ENCODE measurements at places on chromosomes 3 and 15.

DNA sequence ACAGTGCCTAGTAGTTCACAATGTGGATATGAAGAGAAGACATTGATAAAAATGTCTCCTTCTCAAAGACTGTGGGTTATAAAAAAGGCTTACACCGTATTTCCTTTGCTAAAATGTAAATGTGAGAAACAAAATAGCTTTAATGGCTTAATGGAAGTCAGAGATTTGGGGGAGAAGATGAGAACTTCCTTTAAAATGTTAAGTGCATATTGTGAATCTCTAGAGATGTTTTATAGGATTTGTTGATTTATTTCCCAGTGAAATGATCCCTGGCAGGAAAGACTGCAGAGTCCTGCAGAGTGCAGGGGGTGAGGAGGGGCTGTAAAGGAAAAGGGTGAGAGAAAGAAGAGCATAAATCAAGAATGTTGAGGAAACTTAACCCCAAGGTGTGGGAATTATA, 305.1 kb downstream of the GAP43 start:
- H3K27ac ChIP-seq, result no peak overlapping the region
- no peaks in the 10 kb centered on the region for H3K4me1 ChIP-seq
- DNase-seq, result no peak
- H3K4me3 ChIP-seq, result no peak overlapping the region
- H3K36me3 ChIP-seq, result no peaks in the 10 kb centered on the region

DNA sequence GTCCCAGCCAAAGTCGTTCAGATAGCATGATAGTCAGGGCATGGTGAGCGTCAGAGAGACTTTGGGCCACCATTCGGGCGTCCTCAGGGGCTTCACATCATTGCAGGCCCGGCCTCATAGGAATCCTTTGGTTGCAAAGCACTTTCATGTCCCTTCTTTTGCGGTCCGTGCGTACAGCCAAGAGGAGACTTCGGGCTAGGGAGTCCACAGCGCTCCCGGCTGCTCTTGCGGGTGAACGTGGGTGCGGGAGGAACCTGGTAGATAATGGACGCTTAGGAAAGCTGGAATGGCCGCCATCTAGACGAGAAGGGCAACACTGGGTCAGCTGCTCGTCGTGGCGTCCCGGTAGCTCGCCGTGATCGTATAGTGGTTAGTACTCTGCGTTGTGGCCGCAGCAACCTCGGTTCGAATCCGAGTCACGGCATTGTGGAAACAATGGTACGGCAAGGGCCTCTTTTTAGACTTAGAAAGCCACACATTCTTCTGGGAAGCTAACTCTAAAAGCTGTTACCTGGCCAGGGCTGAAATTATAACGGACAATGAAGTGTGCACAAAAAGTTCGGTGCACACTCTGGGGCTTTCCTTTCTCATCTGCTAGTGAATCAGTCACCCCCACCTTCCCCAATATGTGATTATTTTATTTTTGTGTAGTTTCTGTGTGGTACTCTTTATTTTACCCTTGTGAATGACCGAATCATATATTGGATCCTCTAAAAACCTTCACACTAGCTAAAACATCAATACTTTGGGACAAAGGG, 13.2 kb upstream of the SHF start:
- H3K4me1 ChIP-seq, result peaks cover 20% of the 10 kb centered on the region
- H3K36me3 ChIP-seq, result no peaks in the 10 kb centered on the region
- peak overlapping the region; percentile 55 for H3K4me3 ChIP-seq
- DNase-seq, result peak; percentile 86
- no peaks in the 10 kb centered on the region for H3K27me3 ChIP-seq

DNA sequence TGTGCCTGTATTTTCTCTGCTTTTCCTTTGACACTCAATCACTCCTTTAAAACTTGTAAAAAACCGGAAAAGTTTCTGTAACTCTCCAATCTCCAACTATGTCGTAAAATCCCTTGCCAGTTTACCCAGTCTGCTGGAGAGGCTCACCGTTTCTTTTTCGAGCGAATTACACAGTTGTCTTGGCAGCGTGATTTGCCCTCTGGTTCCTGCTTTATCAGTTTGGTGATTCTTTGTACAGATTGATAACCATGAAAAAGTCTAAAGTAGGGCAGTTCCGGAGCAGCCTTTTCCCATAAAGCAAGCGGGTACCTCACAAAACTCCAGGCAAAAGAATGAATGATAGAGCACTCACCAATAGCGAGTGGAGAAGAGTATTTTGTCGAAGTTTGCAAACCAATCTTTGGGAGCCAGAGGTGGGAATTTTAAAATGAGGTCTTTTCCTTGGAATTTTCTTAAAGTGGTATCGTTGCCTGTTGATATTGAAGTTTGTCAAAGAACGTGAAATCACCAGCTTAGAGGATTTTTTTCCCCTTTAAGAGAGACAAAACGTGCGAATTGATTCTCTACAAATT, at the start of gene TTC23:
TSS of gene TTC23 (minus strand) at position 312 of the 572 bp plus-strand sequence. CDS start 20,869 bp downstream, outside the sequence.
- no peaks in the 10 kb centered on the region for H3K27me3 ChIP-seq
- no peak within 1 kb of the TSS for H3K4me3 ChIP-seq
- peak; percentile 22 for DNase-seq
- no peak within 1 kb of the TSS for H3K27ac ChIP-seq
- H3K36me3 ChIP-seq, result no peaks in the 10 kb centered on the region
- H3K4me1 ChIP-seq, result peaks cover 14% of the 10 kb centered on the region

DNA sequence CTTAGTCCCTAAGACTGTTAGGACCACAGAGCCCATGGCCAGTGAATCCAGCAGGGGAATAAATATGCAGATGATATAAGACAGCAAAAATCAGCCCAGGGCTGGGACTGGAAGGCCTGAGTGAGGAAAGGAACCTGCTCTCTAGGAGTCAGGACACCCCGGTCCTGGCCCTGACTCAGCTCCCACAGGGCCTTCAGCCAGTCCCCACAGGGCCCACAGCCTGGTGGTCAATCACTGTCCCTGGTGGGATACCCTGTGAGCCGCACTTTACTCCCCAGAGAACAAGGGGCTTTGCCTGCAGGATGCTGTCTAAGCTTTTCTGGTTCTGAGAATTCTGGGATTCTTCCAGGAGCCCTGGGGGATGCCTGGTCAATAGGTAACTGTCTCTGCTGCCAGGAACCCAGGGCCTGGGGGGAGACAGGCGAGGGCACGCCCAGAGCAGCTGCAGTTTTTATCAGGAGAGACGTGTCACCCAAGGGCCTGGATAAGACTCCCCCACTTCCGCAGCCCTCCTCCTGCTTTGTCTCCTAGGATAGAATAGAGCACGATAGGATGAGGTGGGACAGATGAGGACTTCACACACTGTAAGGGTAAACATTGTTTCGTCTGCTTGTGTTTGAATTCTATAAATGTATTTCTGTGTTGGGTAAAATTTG, 49.5 kb upstream of the MCF2L2 start:
- no peaks in the 10 kb centered on the region for H3K27me3 ChIP-seq
- H3K27ac ChIP-seq, result no peak overlapping the region
- H3K4me1 ChIP-seq, result no peaks in the 10 kb centered on the region
- H3K36me3 ChIP-seq, result no peaks in the 10 kb centered on the region

- no peaks in the 10 kb centered on the region for H3K27me3 ChIP-seq
- H3K27ac ChIP-seq, result no peak overlapping the region
- H3K4me1 ChIP-seq, result peaks cover 2% of the 10 kb centered on the region
- H3K36me3 ChIP-seq, result no peaks in the 10 kb centered on the region
- H3K4me3 ChIP-seq, result no peak overlapping the region
These were observed 13.0 kb upstream of the MAPK6 start for GRCh38 chr15:52005748-52006701.

- no peak overlapping the region for H3K4me3 ChIP-seq
- no peaks in the 10 kb centered on the region for H3K27me3 ChIP-seq
- H3K27ac ChIP-seq, result no peak overlapping the region
- H3K36me3 ChIP-seq, result no peaks in the 10 kb centered on the region
- no peak for DNase-seq
These were observed 157.4 kb upstream of the SOX2 start for GRCh38 chr3:181554233-181554765.

DNA sequence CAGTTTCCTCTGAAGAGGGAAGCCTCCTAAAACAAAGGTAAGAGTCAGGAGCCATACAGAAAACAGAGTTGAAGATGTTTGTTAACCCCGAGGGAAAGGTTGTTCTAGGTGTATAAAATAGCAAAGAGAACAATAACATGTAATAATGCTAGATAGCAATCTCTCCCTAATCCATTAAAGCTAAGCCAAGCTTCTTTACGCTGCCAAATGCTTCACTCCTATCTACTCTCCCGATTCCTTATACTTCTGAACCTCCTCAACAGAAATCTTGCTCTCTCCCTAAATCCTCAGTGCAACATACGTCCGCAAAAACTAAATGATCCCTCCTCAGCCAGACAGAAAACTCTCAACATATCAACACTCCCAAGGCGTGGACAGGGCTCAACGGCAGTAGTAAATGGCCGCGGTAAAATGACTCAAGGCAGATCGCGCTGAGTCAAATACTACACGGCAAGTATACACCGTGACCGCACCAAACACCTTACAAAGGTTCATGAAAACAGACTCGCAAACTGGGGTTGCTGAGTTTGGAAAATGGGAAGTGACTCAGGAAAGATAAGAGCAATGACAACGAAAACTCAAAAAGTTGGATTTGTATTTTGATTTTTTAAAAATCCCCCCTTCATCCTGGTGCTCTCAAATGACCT, 682 bp downstream of the CLDND1 start:
- H3K4me1 ChIP-seq, result peaks cover 15% of the 10 kb centered on the region
- no peaks in the 10 kb centered on the region for H3K27me3 ChIP-seq
- DNase-seq, result peak; percentile 51
- H3K27ac ChIP-seq, result peak overlapping the region; percentile 87
- peaks cover 37% of the 10 kb centered on the region for H3K36me3 ChIP-seq

DNA sequence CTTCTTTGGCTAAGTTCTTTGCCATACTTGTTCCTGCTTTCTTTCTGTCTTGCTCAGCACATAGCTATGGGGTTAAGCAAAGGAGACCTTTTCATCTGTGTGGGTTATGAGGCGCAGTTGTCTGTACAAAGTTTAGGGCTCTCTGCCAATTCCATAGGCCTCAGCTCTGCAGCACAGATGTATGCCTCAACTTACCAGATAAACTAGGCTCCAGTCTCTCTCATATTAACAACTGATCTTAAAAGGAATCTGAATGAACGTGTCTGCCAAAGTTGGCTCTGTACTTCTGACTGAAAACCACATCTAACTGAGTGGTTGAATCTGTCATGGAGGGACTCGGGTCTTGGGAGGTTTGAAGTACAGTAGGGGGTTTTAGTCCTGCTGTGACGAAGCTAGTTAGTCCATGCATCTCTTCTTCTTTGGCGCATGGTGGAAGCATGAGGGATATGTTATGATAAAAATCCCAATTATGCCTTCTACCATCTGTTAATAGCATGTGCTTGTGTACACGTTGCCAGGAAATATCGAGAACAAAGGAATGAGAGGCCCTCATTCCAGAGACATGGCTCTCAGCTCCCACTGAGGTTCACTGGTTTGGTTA, 114.6 kb upstream of the TSC22D2 start:
- H3K36me3 ChIP-seq, result no peaks in the 10 kb centered on the region
- H3K4me1 ChIP-seq, result no peaks in the 10 kb centered on the region
- peaks cover 3% of the 10 kb centered on the region for H3K27me3 ChIP-seq
- H3K27ac ChIP-seq, result no peak overlapping the region

- H3K27me3 ChIP-seq, result no peaks in the 10 kb centered on the region
- no peaks in the 10 kb centered on the region for H3K36me3 ChIP-seq
- H3K4me3 ChIP-seq, result no peak overlapping the region
- no peak overlapping the region for H3K27ac ChIP-seq
- no peak for DNase-seq
These were observed 193.4 kb downstream of the SHOX2 start for GRCh38 chr3:157912514-157913451.

DNA sequence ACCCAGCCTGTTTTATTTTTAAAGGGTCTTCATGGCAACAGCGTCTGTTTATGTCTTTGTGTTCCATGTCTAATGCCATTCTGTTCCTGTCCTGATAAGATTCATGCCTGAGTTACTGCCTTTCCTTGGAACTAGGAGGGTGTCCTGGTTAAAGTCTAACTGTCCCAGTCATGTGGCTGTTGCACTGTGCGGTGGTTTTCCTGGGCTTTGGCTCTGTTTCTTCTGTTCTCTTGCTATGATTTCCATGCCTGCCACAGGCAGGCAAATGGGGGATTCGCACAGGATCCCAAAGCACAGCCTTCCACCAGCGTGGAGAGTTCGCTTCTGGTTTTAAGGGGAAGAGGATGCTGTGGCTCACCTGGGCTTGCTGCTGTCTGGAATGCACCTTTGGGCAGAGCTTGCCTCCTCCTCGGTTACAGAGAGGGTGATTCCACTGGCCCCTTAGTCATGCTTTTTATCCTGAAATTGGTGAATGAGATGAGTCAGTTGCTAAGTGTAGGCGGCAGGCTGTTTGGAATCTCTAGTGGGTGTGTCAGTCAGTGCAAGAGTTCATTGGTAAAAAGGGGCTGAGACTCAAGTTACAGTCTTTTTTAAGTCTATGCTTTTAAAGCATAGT, 86.8 kb downstream of the CCK start:
- no peaks in the 10 kb centered on the region for H3K27me3 ChIP-seq
- no peak overlapping the region for H3K27ac ChIP-seq
- DNase-seq, result no peak
- H3K36me3 ChIP-seq, result no peaks in the 10 kb centered on the region
- H3K4me1 ChIP-seq, result no peaks in the 10 kb centered on the region

- peak overlapping the region; percentile 90 for H3K27ac ChIP-seq
- no peaks in the 10 kb centered on the region for H3K27me3 ChIP-seq
- peak overlapping the region; percentile 5 for H3K4me3 ChIP-seq
- H3K4me1 ChIP-seq, result peaks cover 73% of the 10 kb centered on the region
- H3K36me3 ChIP-seq, result no peaks in the 10 kb centered on the region
- peak; percentile 57 for DNase-seq
These were observed 18.8 kb upstream of the ANKDD1A start for GRCh38 chr15:64892847-64893403.

- H3K27ac ChIP-seq, result no peak overlapping the region
- H3K4me3 ChIP-seq, result no peak overlapping the region
- H3K36me3 ChIP-seq, result no peaks in the 10 kb centered on the region
- H3K27me3 ChIP-seq, result no peaks in the 10 kb centered on the region
- H3K4me1 ChIP-seq, result no peaks in the 10 kb centered on the region
These were observed 77.0 kb upstream of the GBE1 start for GRCh38 chr3:81838457-81838856.

DNA sequence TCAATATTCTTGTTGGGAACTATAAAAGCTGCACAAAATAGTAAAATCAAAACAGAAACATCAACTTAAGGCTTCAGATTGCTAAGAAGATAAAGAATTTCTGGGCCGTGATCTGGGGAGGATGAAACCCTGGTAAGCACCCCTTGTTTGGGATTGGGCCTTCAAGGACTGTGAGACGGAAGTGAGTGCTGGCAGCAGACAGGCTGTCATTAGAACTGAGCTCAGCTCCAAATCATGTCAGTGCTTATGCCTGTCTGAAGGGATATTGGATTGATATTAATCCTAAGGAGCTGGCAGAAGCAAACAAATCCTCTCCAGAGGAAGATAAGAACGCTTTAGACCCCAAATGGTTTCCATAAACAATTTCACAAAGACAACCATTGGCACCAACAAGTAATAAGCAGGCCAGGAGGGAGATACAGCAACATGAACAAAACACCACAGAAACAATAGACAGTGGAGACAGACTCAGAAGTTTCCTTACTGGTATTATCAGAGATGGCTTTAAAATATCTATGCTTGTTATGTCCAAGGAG, 72.6 kb upstream of the CTXND1 start:
- no peak for DNase-seq
- H3K4me3 ChIP-seq, result no peak overlapping the region
- H3K4me1 ChIP-seq, result no peaks in the 10 kb centered on the region
- no peaks in the 10 kb centered on the region for H3K27me3 ChIP-seq
- no peaks in the 10 kb centered on the region for H3K36me3 ChIP-seq
